ENCODE measurements at places on chromosomes 4 and X.

GRCh38 chr4:109041463-109042360 lies 260.7 kb downstream of the COL25A1 start:
- DNase-seq: no peak

DNA sequence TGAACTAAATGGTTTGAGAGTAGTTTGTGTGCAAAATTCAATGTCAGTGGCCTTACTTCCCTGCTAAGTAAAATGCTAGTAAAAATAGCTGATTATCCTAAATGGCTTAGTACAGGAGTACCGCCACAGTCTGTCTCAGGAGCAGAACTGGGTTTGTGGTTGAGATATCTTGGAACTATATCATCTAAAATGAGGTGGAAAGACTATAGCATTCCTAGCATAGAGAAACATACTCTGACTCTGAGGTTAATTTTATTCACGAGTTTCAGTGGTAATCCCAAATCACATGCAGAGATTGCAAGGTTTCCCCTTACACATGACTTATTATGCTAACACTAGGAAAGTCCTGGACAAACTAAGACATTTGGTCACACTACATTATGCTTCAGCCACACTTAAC lies 70.4 kb downstream of the OR13H1 start:
- DNase-seq: no peak

GRCh38 chr4:186726426-186727168 lies 2.9 kb upstream of the FAT1 start:
- peak; percentile 7 for DNase-seq

- DNase-seq: no peak
Measured at GRCh38 chrX:15750611-15751154, 12.6 kb downstream of the CA5B start.

DNA sequence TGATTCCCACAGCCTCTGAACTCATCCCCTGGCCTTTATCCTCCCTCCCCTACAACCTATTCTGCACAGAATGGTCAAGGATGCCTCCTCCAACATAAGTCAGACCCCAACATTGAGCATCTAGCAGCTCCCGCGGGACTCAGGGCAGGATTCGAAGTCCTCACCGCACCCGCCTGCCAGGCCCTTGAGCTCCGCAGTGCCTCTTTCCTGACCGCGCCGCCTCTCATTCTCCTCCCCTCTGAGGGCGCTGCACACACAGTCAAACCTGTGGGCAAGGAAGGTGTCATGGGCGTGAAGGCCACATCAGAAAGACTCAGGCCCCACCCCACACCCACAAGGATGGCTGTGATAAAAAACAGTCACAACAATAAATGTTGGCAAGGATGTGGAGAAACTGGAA lies 84.1 kb downstream of the CPZ start:
- DNase-seq: no peak

DNA sequence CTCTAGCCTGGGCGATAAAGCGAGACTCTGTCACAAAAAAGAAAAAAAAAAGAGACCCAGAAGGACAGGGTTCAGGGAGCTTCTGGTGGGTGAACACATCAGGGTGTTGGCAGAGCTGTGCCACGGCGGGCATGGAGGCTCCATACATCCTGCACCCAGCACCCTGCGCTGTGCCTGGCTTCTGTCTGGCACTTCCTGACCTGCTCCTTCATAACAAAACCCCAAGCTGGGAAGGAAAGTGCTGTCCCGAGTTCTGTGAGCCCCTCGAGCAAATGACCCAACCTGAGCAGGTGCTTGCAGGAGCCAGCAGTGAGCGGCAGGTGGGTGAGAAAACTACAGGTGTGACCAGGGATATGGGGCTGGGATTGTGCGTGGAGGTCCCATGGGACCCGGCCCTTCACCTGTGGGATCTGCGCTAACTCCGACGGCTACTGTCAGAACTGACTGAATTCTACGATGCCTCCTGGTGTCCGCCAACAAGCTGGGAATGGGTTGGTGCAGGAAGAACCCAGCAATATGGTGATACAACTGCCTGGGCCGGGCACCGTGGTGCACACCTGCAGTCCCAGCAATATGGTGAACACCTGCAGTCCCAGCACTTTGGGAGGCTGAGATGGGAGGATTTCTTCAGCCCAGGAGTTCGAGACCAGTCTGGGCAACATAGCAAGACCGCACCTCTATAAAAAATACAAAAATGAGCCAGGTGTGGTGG lies 18.9 kb downstream of the ASMTL start:
- DNase-seq: no peak

Measured in NCI-H774 (cell line).